ENCODE measurements at places on chromosomes 4 and X.

GRCh38 chr4:60913002-60913401, 287.1 kb upstream of the ADGRL3 start:
- DNase-seq: no peak

- DNase-seq: no peak
Measured at GRCh38 chrX:2466876-2467656, 33.7 kb downstream of the DHRSX start.

DNA sequence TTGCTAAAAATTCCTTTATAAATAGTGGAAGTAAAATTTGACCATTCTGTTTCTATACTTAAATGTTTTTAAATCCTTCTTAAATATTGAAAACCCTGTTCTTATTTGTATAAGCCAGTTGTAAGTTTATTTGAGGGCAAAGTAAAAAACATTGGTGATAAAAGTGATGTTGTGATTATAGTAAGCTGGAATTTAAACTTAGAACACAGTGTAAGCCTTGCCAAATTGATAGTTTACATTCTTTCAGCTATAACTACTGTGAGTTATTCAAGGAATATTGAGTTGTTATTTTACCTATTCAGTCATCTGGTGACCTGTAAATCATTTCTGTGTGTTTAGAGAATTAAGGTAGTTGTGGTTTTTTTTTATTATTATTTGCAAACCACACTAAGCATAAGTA, 9.6 kb downstream of the YY2 start:
- DNase-seq: no peak

GRCh38 chrX:127568691-127569090, 483.5 kb downstream of the ACTRT1 start:
- DNase-seq: no peak

GRCh38 chr4:6548201-6548881, 26.6 kb upstream of the MAN2B2 start:
- DNase-seq: no peak

- DNase-seq: no peak
Measured at GRCh38 chr4:40843696-40844095, 93.9 kb downstream of the NSUN7 start.

- DNase-seq: no peak
Measured at GRCh38 chr4:105060628-105061027, 86.0 kb upstream of the TET2 start.

DNA sequence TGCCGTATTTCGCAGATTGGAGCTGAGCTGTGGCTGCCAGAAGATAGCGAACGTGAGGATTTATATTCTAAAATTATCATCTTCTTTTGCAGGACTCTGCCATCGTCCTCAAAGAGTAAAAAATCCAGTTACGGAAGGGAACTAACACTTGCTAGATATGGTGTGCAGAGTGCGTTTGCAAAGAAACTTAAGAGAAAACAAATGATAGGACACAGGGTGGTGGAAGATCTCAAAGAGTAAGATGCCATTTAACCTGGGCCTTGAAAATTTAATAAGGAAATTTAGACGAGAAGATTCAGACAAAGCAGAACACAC, 566 bp downstream of the LARP7 start:
- no peak for DNase-seq

GRCh38 chr4:142752202-142752786, 93.8 kb downstream of the INPP4B start:
- no peak for DNase-seq

DNA sequence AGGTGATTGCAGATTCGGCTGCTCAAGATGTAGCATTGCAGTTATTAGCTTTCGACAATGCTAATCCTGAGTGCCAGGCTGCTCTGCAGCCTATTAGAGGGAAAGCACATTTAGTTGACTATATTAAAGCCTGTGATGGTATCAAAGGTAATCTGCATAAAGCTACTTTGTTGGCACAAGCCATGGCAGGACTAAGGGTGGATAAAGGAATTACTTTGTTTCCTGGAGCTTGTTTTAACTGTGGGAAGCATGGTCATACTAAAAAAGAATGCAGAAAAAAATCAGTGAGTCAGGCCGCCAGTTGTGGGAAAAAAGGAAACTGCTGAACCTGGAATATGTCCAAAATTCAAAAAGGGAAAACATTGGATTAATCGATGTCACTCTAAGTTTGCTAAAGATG, 154.9 kb upstream of the TECRL start:
- no peak for DNase-seq

DNA sequence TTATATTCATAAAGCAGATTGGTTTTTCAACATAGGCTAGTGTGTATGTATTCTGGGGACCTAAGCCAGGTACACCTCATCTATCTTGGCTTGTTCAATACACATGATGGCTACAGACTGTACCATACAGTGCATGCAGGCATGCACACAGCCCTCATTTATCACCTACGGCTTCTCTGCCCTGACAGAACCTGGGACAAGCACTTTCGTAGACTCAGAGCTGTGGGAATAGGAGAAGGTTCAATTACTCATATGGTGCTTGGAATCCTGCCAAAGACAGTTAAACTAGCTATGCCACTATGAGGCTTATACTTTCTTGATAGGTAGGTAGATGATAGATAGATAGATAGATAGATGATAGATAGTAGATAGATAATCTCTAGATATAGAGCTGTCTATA, 457.2 kb downstream of the GALNTL6 start:
- no peak for DNase-seq

GRCh38 chr4:166458756-166459155, 585.7 kb downstream of the TLL1 start:
- no peak for DNase-seq

- no peak for DNase-seq
Measured at GRCh38 chr4:24930151-24930550, 17.3 kb upstream of the CCDC149 start.

DNA sequence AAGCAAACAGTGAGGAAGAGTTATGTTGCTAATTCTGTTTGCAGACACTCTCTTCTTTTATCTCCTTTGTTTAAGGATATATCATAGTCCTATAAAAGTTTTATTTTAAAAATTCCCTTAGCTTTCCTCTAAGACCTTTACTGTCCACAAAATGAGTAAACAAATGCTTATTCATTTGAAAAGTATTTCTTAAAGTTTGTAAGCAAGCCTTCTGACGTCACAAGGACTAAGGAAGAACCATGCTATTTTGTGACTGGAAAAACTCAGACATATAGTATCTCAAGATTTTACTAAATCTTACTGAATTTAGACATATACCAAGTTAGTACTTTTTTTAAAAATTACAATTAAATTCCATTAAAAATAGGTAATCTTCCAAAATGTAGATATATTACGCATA, 5.2 kb upstream of the RBMXL3 start:
- no peak for DNase-seq

DNA sequence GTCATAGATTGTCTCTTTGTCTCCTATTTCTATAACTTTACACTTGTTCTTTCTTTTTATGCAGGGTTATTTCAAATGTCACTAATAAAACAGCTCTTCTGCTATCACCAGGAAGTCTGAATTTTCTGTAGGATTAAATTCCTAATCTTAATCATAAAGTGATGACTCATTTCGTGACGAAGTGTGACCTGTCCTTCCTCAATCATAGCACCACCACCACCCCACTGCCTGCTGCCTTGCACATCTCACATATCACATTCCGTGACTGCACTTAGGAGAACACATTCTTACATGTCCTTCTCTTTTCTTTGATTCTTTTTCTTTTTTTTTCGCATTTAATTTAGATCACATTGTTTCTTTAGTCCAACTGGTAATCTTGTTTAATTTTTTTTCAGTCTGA, 57.7 kb upstream of the UGT2B7 start:
- DNase-seq: no peak

DNA sequence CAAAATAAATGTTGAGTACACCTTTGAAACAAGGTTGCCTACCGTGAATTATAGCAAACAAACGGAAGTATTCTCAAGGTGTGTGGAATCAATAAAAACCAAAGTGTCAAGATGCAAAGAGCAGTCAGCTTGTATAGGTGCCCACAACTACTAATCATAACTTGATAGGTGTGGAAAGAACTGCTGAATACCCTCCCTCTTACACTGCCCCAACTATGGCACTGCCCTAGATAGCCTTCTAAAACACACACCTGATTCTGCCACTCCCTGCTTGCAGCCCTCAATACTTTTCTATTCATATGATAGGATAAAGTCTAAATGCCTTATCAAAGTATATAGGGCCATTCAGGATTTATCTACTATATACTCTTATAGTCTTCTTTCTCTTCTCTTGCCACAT, 31.1 kb upstream of the SLC4A4 start:
- no peak for DNase-seq

- no peak for DNase-seq
Measured at GRCh38 chrX:119696251-119696890, 3.4 kb upstream of the SEPTIN6 start.

- DNase-seq: no peak
Measured at GRCh38 chr4:167234316-167234881, at the start of gene SPOCK3. Gene SPOCK3 (minus strand): TSS chr4:167234494.

DNA sequence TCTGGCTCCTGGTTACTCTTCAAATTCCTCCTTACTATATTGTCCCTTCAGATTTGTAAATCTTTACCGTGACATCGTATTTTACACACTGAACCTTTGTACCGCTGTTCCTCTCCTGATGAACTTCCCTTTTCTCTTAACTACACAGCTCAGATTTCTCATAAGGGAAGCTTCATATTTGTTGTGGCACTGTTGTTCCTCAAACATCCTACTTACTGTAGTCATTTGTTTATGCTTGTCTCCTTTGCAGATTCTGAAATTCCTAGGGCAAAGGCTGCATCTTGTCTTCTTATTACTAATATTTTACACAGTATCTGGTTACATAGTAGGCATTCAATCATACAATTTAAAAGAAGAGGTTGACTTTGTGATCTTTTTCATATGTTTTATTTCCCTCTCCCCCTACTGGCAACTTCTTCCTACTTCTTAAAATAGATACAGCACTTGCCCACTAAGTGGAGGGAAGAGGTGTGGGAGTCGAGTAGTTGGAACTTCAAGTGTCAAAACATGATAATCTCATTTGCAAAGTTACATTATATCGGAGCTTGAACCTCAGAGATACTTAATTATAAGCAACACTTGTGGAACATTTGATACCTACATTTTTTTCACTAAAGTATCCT, 50.0 kb downstream of the TET2 start:
- no peak for DNase-seq

- DNase-seq: no peak
Measured at GRCh38 chr4:75821966-75822365, 80.3 kb downstream of the PPEF2 start.

GRCh38 chrX:40964008-40964407, 121.2 kb upstream of the USP9X start:
- DNase-seq: no peak

DNA sequence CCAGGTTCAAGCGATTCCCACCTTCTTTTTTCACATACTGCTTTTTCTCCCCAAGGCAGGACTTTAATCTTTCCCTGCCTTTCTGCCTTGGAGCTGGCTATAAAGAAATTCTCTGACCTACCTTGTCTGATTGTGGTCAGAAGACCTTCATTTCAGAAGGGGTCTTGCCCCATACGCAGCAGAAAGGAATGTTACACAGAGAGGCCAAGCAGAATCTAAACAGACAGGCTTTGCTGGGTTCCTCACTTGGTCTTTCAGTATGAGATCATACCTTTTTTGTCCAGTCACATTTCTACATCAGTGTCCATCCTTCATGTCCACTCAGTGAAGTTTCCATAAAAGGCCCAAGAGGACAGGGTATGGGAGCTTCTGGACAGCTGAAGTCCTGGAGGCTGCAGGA, 108.3 kb upstream of the RBPJ start:
- no peak for DNase-seq

Data from stimulated activated CD8-positive, alpha-beta memory T cell treated with anti-CD3 and anti-CD28 coated beads, Interleukin-15, amount 100 ng/mL, for 1 hour (primary cell).